ENCODE measurements at places on chromosomes 3 and 15. TPM values are rescaled to one million over a fixed set of nuclear protein-coding genes. Genes with fewer than 3 reads are reported as not detected.
A peak's percentile ranks its signal among the peaks of the same experiment; 100 is the strongest.

DNA sequence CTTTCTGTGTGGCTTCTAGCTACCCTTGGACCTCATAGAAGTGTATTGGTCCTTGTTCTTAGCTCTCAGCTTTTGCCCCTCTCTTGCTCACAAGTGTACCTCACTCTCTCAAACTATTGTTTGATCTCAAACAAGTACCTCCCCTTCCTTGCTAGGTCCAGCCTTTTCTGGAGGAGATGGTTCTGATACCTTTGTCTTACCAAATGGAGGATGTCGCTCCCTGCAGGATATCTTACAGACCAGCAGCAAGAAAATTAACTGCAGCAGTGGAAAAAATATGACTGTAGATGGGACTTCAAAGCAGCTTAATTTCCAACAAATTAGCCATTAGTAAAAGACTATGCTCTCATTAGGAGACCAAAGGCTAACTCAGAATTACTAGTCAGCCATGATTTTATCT, 388.1 kb upstream of the ROBO2 start:
- DNase-seq, result no peak

DNA sequence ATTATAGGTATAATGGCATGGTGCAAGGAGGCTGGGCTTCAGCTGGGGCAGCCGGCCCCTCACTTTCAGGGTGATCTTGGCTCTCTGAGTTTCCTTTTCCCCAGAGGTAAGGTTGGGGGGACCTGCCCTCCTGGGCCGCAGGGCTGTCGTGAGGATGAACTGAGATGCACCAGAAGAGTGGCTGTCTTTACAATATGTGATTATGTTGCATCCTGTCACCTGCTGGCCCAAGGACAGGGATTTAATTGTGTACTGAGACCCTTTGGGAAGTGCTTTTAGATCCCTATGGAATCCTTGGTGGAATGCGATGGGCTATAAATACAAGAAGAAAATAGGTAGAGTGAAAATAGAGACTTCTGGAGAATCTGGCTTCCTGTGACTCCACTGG, 22.1 kb downstream of the ANAPC13 start:
- no peak for DNase-seq

DNA sequence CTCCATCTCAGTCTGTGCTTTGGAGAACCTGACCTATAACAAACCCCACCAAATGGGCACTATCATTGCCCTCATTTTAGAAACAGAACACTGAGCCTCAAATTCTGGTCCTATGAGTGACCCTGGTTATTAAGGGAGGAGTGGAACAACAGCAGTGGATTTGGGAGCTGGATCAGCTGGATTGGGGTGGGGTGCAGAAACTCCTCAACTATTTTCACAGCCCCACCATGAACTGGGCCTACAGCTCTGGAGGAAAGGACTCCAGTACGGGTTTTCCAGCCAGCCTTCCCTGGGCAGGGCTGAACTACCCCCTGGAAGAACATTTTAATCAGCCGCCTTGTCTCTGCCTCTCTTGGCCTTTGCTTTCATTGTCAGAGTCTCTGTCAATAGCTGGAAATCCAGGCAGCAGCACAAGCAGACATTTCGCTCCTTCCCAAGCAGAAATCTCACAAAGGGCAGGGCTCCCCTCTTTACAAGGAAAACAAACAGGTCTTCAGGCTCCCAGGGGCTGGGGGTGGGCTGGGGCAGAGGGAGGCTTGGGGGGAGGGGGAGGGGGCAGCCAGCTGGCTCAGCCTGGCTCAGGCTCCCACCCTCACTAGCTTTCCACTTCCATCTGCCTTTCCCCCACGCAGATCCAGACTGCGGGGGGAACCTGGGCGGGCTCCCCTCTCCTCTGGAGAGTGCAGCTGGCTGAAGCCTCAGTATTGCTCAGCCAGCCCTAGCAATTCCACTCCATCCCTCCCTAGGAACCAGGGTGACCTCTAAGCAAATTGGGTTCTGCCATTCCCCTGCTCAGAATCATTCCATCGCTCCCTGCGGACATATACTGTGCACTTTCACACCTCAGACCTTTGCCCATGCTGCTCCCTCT, 13.7 kb upstream of the TLE3 start:
- peak; percentile 94 for DNase-seq

Gene SMCO1
- not detected for total RNA-seq

Gene PCSK6
- 0.72 TPM for total RNA-seq

GRCh38 chr3:134559591-134559990, 73.7 kb downstream of the CEP63 start:
- no peak for DNase-seq

DNA sequence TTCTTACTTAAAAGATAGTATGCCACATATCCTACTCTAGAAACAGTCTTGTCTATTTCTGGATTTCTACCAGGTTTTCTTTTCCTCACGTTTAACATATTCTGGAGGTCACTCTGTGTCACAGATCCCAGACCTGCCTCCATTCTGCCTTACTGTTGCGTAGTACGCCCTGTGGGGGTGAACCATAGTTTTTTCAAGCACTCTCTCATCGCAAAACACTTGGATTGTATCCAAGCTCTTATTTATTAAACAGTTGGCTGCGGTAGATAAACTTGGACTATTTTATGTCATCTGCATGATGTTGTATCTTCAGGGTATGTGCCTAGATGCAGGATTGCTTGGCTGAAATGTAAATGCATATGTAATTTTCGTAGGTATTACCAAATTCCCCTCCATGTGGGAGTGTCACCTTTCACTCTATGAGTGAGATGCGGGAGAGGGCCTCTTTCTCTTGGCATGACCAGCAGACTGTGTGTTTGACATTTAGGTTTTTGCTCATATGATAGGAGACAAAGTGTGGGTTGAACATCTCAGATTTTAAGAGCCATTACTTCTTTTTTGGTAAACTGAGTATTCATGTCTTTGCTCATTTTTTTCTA, 55.8 kb downstream of the ABTB1 start:
- DNase-seq, result no peak

Gene C2CD4A
- total RNA-seq, result under 0.01 TPM

DNA sequence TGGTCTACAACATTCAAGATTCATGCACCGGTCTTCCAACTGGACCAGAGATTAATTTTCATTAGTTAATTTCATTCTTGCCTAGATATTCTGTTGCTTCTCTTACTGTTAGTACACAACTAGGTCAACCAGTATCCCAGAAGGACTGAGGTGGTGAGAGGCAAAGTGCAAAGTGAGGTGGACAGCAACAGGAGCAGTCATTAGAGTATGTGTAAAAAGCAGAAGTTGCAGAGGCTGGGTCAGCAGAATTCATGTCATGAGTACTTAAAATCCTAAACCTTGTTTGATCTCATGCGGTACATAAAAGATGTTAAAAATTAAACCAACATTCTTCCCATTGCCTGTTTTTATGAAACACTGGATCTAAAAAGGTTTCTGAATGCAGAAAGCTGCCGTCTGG, 46.7 kb downstream of the PARP14 start:
- DNase-seq, result no peak

Gene PATL2
- 2.7 TPM for total RNA-seq

Gene ULK3
- 19.4 TPM for total RNA-seq

Gene CYP19A1
- 2.2 TPM for total RNA-seq

DNA sequence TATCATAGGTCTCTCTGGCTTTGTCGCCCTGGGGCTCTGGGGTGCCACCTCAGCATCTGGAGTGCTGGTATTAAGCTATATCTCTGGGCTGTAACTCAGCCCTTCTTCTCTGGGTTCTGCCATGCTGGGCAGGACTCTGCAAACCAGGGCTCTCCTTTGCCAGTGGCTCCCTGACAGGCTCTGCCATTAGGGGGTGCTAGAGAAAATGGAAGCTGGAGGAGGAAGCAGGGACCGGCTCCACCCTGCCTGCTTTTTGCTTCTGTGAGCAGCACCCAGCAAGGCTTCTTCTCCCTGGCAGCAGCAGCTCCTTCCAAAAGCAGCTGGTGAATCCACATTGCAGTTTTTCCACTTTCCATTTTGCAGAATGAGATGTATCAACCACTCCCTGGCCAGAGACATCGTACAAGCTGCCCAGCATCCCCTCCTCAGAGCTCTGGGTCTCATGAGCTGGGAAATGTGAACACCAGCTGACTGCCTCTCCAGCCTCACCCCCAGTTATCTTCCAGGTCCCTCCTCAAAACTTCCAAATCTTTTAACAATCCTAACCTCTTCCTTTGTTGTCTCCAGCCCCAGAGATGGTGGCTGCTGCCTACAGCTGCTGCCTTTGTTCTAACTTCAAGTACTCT, 165.0 kb downstream of the ABHD5 start:
- DNase-seq, result peak; percentile 58

Gene ROBO2
- total RNA-seq, result 0.36 TPM

DNA sequence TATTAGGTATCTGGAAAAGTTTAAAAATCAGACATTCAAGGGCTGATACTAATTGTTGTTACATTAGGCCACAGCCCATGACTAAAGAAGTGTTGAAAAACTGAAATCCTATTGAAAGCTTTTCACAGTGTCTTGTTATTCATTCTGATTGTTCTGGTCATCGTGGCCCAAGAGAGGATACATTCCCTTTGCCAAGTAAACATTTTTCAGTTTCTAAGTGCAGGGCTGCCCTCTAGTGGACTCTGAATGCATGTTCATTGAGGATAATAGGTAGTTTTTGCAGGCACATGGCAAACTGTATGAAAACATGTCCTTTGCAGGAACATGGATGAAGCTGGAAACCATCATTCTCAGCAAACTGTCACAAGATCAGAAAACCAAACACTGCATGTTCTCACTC, 181.1 kb downstream of the MYRIP start:
- DNase-seq, result peak; percentile 90

GRCh38 chr15:90059208-90059985, 42.9 kb downstream of the IDH2 start:
- DNase-seq, result no peak

DNA sequence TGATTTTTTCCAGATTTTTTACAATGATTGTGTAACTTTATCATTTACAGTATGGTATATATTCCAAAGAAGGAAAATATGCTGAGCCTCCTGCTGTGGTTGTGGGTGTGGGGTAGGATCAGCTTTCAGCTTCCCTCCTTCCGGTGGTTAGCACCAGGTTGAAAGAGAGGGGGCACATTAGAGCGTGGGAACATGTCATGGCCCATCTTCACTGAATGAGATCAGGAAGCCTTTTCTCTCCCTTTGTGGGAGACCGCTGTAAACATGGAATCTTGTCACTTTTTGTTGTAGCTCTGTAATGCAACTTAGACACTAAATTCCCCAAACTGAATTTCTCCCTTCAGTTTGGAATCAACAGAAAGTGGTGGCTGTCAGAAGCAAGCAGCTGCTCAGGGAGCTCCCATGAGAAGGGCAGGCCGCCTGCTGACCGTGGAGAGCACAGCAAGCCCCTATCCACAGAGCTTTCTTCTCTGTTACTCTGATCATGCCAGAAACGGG, 86.7 kb upstream of the LIMD1 start:
- DNase-seq, result peak; percentile 78

DNA sequence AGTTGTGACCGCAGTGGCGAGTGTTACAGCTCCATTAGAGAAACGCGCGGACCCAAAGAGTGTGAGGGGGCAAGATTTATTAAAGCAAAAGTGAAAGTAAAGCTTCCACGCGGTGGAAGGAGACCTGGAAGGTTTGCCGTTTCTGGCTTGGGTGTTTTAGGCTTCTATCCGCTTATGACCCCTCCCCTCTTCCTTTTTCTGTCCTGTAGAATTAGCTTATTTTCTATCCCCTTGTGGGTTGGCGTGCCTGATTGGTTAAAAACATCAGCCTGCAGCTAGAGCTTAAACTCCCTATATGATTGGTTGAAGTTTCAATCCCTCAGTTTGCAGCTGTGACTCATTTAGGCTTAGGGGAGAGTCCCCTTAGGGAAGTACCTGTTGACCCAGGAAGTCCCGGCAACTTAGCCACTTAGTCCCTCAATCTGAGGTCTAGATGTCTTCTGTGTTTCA, 39.6 kb downstream of the C3orf38 start:
- no peak for DNase-seq

Gene LNP1
- total RNA-seq, result 2.9 TPM

Gene SCN11A
- total RNA-seq, result under 0.01 TPM

DNA sequence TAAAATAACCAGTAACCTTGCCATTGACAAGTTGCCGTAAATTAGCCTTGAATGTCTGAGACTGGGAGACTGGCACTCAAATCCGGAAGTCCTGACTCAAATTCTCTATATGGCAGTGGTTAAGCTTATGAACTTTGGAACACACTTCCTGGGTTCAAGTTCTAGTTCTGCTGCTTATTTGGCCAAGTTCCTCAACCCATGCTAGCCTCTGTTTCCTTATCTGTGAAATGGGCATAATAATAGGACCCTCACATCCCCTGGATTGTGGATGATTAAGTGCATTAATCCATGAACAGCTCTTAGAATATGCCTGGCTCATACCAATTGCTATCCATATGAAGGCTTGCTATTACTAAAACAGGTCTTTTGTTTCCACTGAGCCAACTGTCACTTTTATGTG, 311.5 kb downstream of the EDEM1 start:
- no peak for DNase-seq

DNA sequence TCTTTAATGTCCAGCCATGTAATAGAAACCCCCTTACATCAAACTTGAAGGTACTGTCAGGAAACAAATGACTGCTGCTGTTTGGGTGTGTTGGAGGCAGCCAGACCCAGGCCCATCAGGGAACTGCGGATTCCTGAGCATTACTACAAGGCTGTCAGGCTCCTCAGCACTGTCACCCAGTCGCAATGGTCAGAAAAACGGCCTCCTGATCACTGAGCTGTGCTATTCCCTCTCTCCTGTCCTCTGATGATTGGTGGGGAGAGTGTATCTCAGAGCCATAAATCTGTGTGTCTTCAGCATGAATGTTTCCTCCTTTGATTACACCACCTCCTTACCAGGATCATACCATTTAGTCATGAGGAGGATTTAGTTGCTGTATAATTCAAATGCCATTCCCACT, 135.2 kb upstream of the GADL1 start:
- peak; percentile 46 for DNase-seq

Gene SHC4
- 1.5 TPM for total RNA-seq

DNA sequence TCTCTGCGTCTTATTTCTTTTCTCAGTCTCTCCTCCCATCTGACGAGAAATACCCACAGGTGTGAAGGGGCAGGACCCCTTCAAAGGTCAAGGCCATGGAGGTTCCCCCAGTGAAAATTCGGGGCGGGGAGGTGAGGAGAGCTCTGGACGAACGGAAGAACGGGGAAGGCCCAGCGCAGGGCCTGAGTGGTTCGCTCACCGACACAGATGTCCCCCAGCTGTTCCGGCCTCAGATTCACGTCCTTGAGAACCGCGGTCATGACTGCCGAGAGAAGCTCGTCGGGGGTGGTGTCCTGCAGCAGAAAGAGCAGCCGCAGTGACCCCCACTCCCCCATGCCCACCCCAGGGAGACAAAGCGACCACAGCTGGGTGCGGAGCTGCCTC, 542 bp downstream of the ACAA1 start:
- no peak for DNase-seq
